T-cell (primary cell): ENCODE measurements at places on chromosomes 6 and 20. TPM values are rescaled to one million over a fixed set of nuclear protein-coding genes. Genes with fewer than 3 reads are reported as not detected.

OLIG3 gene
- total RNA-seq, result not detected

C20orf141 gene
- not detected for total RNA-seq

DNA sequence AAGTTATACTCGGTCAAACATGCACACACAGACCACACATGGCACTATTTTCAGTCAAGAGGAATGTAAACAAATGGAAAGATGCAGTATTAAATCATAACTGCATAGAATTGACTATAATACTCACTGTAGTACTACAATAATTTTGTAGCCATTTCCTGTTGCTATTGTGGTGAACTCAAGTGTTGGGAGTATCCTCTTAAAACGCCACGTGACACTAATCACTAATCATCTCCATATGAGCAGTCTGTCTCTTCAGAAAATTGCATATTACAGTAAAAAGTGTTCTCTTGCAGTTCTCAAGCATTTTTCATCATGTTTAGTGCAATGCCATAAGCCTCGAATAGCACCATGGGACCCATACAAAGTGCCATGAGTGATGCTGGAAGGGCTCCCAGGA lies 258.7 kb upstream of the ID4 start:
- no peak for DNase-seq

DNA sequence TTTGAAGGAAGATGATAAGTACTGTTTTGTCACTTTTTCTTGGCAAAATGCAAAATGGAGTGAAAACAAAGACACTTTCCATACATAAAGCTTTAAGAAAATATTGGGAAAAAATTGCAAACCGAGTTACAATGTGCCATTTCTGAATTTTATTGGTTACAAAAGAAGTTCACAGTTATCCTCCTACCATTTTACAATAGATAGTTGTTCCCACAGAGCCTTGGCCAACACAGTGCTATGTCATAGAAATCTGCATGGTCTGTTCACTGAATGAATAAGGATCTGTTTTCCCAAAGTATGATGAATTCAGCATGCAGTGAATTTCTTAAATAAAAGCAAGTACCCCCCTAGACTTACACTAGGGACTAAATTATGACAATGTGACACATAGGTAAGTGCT lies 268.2 kb upstream of the POU3F2 start:
- no peak for DNase-seq

DNA sequence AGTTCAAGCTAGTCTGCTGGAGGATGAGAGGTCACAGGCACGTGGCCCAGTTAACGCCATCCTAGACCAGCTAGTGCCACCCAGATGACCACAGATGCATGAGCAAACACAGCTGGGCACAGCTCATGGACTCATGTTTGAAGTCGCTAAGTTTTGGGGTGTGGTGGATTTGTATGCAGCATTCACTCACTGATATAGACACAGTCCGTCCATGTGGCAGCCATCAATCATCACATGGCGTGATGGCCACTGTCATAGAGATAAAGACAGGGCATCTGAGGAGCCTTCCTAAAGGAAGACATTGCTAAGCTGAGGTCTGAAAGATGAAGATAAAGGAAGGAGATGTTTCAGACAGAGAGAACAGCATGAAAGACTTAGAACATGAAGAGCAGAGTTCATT lies 154.4 kb upstream of the JAG1 start:
- DNase-seq, result no peak
